ENCODE measurements at places on chromosomes 7 and 10. TPM values are rescaled to one million over a fixed set of nuclear protein-coding genes. Genes with fewer than 3 reads are reported as not detected.

Gene VGF
- 0.73 TPM for total RNA-seq

Gene FGFR2
- 68.0 TPM for total RNA-seq

Gene IKZF1
- 11.2 TPM for total RNA-seq

Gene PARD3
- total RNA-seq: 45.5 TPM

Gene WBP1L
- 47.8 TPM for total RNA-seq

Gene IFRD1
- total RNA-seq: 60.6 TPM

Gene CYP2C19
- 0.76 TPM for total RNA-seq

Gene ZWINT
- total RNA-seq: 20.7 TPM

Gene MRC1
- 25.2 TPM for total RNA-seq

Gene TRIM24
- 20.3 TPM for total RNA-seq

Data from left colon (tissue), 2 donors.